ENCODE measurements at places on chromosomes 12 and 14.

DNA sequence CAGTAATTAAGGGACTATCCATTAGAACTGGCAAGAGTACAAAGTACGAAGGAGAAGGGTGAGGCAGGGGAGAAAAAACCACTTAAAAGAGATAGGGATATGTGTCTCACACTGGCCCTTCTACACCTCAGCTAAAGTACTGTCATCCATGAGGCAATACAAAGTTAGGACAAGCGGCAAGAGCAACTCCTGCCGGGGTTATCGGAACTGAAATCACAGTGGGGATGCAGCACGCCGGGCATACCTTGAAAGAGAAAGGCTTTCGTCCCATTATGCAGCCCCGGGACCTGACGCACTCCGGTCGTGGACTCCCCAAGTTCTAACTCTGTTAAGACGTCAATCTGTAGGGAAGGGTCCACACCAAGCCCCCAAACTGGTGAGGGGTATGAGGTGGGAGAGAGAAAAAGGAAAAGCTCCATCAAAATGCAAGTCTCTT is 1.1 kb downstream of the NELL2 start:
- no peak for DNase-seq

DNA sequence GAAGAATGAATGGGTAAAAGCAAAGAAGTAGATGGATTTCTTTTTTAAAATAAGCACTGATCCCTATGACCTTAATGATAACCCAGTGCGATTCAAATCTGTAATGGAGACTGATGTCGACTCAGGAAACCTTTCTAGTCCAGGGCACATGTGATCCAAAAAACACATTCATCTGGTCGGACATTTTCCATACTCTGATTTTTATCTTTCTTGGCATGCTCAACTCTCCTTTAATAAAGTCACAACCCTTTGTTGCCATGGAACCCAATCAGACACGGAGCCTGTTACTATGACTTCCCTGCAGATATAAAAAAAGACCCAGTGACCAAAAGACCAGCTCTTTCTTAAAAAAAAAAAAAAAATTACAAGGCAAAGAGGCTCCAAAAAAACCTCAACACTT is 27.9 kb downstream of the TMCC3 start:
- DNase-seq = no peak

- DNase-seq = no peak
These were observed 130.3 kb downstream of the NDUFA12 start for GRCh38 chr12:94872971-94873733.

GRCh38 chr12:110073049-110073831 is 24.9 kb upstream of the C12orf76 start:
- DNase-seq = no peak

GRCh38 chr14:64200170-64200569 is 94.0 kb downstream of the ESR2 start:
- DNase-seq = no peak

DNA sequence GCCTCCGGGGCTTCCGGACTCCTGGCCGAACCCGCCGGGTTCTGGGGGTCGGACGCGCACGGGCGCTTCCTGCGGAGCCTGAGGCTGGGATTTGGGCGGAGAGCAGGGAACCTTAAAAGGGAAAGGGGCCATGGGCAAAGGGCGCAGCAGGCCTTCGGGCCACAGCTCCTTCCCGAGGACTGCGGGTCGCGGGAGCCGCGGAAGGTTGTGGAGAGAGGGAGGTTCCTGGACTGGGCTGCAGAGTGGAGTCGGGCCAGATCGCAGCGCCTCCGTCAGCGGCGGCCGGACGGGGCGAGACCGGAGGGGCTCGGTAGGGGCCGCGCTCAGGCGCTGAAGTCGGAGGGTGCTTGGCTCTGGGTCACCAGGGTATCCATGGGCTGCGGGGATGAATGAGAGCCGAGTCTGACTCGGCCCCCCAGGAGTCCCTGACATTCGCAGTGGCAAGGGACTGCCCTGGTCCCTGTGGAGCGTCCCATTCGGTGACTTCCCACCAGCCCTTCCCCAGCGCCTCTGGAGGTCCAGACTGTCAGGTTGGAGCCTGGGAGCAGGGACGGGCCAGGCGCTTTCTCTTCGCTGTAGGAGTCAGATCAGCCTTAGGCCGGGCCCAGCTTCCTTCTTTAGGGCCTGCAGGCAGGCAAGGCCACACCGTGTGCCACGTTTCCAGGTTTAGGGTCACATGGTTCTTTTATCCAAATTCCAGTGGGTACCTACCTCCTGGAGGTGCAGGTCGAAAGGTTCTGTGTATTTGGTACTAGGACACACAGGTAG is 938 bp upstream of the SLC25A29 start:
- DNase-seq = no peak

GRCh38 chr14:105392131-105393090 is 5.9 kb upstream of the TEX22 start:
- no peak for DNase-seq

GRCh38 chr12:43789941-43790340 is 16.2 kb downstream of the TWF1 start:
- no peak for DNase-seq

Measured in T-helper 22 cell (primary cell).